AG08396 (cell line): ENCODE measurements at places on chromosomes 12 and 14.

DNA sequence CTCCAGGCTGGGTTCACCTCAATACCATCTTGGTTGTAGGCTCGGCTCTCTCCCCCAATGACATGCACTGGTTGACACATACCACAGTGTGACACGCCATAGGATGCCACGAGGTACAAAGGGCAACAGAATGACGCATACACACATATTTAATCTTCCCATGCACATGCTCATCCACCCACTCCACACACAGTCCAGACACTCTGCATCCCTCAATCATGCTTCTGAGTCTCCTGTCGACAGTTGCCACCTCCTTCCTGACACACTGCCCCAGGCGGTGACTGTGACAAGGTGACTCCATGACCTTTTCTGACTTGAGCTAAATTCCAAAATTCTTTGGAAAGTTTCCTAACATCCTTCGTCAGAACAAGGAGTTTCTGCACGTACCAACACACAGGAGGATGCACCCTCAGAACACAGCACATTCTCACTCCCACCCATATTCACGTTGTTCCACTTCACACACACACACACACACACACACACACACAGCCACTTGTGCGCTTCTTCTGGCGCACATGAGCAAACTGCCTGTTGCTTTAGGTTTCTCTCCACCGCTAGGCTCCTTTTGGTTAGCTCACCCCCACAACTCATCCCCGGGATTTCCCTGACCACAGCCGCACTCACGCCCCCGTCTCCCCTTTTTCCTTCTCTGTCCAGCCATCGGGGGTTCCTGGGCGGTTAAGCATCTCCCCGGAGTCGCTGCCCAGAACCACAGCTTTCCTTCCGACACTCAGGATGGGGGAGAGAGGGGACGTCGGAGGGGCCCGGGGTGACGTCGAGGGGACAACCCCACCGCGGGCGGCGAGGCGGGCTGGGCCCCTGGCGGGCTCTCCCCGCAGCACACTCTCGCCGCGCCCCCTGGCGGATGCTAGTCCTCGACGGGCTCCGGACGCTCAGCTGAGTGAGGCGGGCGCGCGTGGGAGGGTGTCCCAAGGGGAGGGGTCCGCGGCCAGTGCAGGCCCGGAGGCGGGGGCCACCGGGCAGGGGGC is 536 bp upstream of the WNT1 start:
- peak; percentile 83 for DNase-seq

- peak; percentile 62 for DNase-seq
These were observed 139.9 kb downstream of the AKAP6 start for GRCh38 chr14:32468955-32469354.

GRCh38 chr14:94923786-94924185 is 153.9 kb upstream of the GSC start:
- no peak for DNase-seq

DNA sequence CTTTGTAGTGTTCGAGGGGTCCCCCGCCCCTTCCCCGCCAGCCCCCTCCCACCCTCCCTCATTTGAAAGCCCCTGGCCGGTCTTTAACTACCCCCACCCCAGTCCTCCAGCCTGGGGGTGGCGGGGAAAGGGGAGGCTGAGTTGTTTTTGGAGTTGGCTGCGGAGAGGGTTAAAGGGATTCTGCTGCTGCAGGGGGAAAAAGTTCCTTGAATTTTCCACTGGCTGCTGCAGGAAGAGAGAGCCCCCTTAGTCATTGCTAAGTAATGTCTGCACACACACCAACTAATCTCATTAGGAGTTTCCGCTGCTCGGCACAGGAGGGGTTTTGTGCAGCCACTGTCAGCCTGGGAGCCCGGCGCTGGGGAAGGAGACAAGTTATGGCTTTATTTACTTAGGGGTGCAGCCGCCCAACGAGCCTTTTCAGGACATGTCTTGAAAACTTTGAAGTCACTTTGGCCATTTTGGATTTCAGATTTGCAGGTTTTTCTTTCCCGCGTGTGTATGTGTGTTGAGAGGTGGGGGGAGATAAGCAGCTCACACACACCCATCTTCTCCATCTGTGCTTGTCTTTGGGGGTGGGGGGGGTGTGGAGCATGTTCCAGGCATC is 1.8 kb downstream of the ELK3 start:
- peak; percentile 56 for DNase-seq

GRCh38 chr12:48121522-48121921 is 2.4 kb downstream of the PFKM start:
- no peak for DNase-seq
